ENCODE measurements at places on chromosomes 1 and 21. TPM values are rescaled to one million over a fixed set of nuclear protein-coding genes. Genes with fewer than 3 reads are reported as not detected.
A peak's percentile ranks its signal among the peaks of the same experiment; 100 is the strongest.

DNA sequence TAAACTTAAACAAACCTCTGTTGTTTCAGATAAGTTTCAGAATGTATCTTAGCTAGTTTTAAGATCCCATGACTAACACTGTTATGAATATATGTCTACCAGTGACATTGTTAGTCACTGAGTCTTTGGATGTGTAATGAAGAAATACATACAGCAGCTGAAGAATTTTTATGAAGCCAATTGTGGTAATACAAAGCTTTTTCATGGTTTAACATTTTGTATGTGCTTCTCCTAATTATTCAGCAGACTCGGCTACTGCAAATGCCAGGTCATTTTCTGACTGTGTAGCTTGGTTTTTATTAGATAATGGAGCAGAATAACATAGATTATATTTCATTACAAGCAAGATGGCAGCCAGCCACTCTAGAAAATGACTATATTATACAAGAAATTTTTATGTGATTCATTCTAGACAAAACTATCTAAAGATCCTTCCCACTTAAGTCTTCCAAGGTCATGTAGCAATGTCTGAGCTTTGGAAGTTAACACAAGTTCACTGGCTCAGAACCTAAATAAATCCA is 147.8 kb downstream of the TNFSF18 start:
- peak; percentile 73 for DNase-seq

DNA sequence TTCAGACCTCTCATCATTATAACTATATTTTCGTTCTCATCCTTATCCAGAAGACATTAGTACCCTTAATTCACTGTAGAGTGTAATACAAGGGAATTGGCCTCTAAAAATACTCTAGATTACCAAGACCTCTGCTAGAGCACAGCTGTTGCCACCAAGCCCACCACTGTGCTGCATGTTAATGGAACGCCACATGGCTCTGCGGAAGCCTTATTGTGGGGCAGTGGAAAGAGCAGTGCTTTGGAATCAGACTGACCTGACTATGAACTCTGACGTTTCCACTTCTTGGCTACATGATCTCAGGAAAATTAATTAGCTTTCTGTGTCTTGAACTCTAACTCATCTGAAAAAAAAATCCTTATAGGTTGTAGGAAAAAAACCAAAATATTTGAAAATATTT is 222.1 kb downstream of the LMX1A start:
- DNase-seq: no peak

DNA sequence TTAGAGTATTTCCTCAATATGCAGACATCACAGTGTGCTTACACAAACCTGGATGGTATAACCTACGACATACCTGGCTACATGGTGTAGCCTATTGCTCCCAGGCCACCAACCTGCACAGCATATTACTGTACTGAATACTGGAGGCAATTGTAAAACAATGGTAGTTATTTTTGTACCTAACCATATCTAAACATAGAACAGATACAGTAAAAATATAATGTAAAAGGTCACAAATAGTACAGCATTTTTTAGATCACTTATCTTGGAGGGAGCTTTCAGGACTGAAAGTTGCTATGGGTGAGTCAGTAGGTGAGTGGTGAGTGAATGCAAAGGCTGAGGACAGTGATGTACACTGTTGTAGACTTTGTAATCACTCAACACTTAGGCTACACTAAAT is 492.3 kb downstream of the MRPL39 start:
- no peak for DNase-seq

DNA sequence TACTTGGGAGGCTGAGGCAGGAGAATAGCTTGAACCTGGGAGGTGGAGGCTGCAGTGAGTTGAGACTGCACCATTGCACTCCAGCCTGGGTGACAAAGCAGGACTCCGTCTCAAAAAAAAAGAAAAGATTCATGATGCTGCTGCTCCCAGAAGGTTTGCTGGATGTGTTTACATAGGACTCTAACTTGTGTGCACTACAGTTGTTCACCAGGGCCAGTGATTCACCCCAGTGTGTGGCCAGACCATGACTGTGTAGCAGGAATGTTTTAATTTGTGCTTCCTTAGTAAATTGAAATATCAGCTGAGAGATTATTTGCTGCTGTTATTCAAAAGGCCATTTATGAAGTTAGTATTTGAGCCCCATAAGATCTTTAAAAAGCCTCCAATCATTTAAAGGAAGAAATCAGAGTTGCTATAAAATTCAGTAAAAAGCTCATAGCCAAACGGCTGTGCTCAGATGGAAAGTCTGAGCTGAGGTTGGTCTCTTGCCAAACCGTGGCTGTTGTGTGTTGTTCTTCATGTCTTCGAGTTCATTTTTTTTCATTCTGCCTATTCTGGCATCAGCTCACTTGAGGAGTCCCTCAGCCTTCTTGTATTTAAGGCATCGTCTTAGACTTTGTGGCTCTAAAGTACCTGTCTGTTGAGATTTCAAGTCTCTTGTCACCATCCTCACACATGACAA is 18.1 kb upstream of the PGD start:
- peak; percentile 86 for DNase-seq

GRCh38 chr1:199082778-199083389 is 444.0 kb downstream of the PTPRC start:
- DNase-seq: no peak

- DNase-seq: peak; percentile 76
Measured at GRCh38 chr1:166145499-166145898, 21.3 kb downstream of the FAM78B start.

GRCh38 chr1:83967336-83967735 is 31.6 kb downstream of the TTLL7 start:
- no peak for DNase-seq

The PAQR6 gene
- total RNA-seq: not detected

The CXADR gene
- 5.1 TPM for total RNA-seq
